AG20443 (cell line): ENCODE measurements at places on chromosomes 1 and 21.

DNA sequence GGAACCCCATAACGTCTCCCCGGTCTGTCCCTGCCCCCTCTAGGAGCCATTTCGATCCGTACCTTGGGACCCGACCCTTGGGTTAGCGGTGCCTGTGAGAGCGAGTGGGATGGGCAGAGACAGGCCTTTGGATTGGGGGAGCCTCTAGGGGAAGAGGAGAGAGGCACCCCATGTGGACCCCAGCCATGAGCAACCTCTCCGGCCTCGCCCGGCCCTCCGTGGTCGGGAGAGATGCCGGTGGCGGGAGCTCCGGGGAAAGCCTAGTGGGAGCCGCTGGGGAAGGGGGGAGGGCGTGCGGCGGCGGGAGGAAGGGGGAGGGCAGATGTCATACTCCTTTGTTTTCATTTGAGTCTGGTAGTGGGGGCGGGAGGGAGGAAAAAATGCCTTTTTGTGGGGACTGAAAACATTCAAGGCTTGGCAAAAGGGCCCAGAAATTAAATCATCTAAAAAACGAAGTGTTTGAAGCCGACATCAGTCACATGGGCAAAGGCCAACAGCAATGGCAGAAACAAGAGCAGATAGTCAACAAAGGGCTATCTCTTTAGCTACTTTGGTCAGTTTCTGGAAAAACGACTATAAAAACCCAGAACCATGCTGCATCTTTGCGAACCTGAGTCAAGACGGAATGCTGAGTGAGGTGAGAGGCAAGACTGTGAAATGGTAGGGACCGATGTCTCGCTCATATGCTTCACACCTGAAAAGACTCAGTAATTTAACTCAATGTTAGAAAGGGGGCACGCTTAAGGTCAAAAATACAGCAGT, 758 bp downstream of the PTBP2 start:
- DNase-seq = peak; percentile 85

- peak; percentile 66 for DNase-seq
Measured at GRCh38 chr21:38323721-38324531, 67.1 kb downstream of the KCNJ15 start.

- no peak for DNase-seq
Measured at GRCh38 chr1:30384286-30385245, 338.8 kb downstream of the MATN1 start.

- DNase-seq = peak; percentile 64
Measured at GRCh38 chr1:186102547-186103148, 272.4 kb downstream of the TPR start.

DNA sequence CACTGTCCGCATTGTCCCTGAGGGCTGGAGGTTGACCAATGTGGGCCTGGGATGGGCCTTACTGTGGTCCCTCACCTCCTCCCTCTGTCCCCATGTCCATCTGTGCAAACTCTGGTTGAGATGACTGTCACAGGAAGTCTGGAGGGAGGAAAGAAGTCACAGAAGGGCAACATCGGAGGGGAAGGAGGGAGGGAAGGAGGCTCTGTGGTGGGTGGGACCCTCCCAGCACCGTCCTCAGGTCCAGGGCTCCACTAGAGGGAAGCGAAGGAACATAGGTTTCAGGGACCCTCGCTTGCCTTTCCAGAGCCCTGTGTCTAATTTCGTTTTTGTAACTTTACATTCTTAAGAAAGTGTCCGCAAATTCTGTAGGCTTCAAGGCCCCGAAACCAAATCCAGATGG, 111.3 kb upstream of the SLC44A3 start:
- DNase-seq = no peak

GRCh38 chr1:116405241-116406135, 32.4 kb downstream of the ATP1A1 start:
- DNase-seq = no peak

DNA sequence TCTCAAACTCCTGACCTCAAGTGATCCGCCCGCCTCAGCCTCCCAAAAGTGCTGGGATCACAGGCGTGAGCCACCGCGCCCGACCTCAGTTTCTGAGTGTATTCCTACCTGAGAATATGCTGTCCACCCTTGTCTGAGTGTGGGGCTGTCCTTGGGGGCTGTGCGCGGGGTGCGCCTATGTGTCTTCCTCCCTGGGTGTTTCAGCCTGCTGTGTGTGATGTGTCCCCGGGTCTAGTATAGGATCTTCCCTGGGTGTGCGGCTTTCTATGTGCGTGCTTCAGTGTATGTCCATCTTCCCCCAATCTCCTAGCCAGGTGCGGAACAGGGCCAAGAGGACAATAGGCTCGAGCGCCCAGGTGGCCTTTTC, 8.3 kb upstream of the ID3 start:
- no peak for DNase-seq

DNA sequence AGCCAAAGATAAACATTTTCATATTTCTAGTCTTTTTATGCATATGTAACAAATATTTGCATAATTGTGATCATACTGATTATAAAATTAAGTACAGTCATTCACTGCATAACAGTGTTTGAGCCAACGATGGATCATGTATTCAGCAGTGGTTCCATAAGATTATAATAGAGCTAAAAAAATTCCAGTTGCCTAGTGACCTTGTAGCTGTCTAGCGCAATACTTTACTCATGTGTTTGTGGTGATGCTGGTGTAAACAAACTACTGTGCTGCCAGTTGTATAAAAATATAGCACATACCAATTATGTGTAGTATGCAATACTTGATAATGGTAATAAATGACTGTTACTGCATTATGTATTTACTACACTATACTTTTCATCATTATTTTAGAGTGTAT, 2.1 kb upstream of the S100A10 start:
- no peak for DNase-seq
